ENCODE measurements at places on chromosomes 12 and 14.

DNA sequence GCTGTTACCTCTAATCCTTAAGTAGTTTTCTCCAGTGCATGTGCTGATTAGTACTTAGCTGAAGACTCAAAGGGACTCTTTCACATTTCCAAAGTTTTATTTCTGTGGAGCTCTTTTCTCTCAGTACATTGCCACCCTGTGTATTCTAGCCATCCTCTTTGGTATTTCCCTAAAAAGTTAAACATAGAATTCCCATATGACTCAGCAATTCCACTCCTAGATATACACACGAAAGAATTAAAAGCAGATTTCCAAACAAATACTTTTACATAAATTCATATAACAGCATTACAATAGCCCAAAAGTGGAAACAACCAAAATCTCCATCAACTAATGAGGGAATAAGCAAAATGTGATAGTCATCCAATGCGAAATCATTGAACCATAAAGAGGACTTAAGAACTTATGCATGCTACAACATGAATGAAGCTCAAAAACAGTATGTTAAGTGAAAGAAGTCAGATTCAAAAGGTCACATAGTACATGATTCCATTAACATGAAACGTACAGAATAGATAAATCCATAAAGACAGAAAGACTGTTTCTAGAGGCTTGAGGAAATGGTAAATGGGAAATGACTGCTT is 9.0 kb upstream of the NOVA1 start:
- no peak for DNase-seq

DNA sequence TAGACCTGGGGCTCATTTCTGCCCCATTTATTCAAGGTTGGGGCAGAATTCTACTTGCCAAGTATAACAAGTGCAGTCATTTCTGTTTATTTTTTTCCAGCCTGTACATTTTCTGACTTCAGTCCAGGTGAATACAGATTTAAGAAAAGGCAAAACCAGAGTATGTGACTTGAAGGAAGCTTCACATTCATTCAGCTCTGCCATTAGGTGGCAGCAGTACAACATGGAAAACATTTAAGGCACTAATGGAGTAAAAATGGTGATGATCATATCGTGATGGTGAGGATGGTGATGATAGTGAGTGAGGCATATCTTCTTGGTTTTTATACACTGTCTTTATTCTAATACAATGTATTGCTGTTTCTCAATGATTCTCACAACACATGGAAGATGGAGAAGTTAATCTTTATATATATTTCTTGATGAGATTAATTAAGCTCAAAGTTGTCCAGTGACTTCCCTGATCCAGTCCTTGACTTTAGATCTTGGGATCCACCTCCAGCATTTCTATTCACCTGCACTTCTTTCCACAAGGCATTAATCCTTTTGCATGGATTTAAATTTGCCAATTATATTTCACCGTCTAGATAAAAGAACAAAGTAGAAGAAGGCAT is 176.7 kb upstream of the SEL1L start:
- DNase-seq: no peak

DNA sequence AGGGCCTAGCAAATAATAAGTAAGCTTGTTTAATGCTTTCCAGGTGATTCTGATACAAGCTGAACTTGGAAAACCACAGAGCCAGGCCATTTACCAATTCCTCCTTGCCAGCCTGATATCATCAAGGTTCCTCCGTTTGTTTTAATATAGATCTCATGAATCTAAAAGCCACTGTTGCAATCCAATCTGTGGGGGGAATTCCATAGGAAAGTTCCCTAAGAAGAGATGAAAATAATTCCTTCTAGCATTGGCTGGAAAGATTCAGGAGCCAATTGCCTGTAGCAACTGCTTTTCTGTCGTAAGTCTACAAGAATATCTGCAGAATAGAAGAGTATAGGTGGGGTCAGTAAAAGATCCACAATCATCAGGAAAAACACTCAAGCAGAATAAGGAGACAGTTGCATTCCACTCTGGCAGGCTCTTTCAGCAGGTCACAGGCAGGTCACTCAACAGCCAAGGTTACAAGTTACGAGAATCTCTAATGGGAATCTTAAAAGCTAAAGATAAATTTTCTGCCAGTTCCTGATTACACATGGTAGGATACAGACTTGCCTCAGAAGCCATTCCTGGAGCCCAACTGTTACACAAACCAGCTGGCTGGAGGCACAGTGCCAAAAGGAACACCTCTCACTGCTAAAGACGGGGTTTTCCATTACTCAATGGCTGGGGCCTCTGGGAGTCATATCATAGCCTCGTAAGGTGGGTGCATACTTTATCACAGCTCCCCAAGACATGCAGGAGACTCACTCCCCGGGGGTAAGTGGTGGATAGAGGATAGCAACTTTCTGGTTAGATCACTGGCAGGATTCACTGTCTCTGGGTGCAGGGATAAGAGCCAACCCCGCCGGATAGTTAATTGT is 43.6 kb downstream of the FGD6 start:
- no peak for DNase-seq

DNA sequence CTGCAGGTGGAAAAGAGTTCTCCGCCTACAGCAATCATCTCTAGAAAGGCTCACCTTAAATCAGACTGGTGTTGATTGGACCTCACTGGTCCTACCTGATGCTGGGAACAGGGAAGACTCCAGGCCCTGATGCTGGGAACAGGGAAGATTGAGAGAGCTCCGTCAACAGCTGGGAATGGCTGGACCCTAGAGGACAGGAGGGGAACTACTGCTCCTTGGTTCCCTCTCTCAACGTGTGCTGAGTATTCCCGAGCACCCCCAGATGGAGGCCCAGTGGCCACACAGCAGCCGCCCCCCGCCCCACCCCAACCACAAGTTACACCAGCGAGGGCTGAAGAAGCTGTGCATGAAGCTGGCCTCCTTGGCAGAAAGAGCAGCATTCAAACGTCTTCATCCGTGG is 240.3 kb downstream of the SLC15A4 start:
- no peak for DNase-seq

- DNase-seq: no peak
Measured at GRCh38 chr12:81229759-81230158, 151.9 kb downstream of the ACSS3 start.

GRCh38 chr12:11147420-11147819 is 13.0 kb upstream of the TAS2R30 start:
- DNase-seq: no peak

DNA sequence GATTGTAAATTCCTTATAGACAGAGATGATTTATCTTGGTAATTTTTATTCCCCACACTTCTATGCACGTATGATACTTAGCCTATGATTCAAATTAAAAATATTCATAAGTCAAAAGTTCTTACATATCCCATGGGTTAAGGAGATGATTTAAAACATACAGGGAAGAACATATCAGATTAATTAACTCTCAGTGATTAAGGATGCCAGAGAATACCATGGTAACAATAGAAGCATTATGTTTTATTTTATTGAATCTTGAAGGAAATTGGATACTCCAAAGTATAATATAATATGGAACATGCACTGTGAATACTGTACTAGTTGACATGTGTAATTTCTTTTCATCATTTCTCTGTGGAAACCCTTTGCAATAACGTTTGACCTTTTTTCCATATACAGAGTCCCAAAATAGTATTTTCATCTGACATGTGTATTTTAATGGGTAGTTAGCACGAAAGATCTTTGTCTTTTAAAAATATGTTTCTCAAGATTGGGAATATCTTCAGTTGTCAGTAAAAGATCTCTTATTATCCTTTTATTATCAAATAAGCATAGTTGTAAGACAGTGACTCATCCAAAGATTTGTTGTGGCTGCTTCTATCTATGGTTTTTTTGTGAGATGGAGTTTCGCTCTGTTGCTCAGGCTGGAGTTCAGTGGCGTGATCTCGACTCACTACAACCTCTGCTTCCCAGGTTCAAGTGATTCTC is 166.7 kb downstream of the RAD51B start:
- DNase-seq: no peak

GRCh38 chr14:51879170-51879569 is 18.8 kb downstream of the GNG2 start:
- no peak for DNase-seq

GRCh38 chr12:89111964-89112363 is 240.3 kb downstream of the DUSP6 start:
- no peak for DNase-seq

DNA sequence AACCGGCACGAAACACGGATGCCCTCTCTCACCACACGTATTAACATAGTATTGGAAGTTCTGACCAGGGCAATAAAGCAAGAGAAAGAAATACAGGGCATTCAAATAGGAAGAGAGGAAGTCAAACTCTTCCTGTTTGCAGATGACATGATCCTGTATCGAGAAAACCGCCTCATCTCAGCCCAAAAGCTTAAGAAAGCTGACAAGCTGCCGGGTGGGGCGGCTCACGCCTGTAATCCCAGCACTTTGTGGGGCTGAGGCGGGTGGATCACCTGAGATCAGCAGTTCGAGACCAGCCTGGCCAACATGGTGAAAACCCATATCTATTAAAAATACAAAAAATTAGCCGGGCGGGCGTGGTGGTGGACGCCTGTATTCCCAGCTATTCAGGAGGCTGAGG is 17.7 kb downstream of the OR6S1 start:
- no peak for DNase-seq

DNA sequence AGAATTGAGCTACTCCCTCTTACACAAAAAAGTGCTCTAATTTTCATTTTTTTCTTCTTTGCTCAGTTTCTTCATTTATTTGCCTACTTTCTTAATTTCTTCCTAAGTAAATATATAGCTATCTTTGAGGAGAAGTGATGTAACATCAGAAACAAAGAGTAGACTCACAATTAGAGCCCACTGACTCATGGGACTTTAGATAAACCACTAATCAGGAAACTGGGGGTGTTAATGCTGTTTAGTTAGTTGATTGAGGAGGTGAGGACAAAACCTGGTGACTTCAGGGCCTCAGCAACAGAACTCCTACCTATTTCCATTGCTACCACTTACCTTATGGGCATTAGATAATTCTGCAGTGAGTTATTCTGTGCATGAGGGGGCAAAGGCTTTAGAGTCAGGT is 151.7 kb downstream of the MON2 start:
- DNase-seq: no peak

DNA sequence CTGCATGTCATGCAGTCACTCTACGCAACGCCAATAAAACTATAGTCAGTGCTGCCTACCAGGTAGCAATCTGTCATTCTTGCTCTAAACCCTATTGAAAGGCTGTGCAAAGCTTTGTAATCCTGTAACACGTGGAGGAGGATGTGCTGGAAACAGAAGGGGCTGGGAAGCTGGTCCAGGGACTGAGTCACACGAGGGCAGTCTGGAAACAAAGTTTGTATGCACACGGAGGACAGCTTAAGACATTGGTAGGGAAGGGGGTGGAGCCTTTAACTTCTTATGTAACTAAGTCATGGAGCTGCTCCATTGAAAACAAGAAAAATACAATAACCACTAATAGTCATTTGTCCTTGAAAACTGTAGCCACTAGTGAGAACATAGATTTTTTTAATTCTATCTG is 128.0 kb downstream of the BCAT1 start:
- DNase-seq: no peak

GRCh38 chr12:9925705-9926393 is 6.3 kb downstream of the CLEC2A start:
- DNase-seq: no peak

GRCh38 chr14:59664741-59665140 is 88.1 kb upstream of the CCDC175 start:
- no peak for DNase-seq

DNA sequence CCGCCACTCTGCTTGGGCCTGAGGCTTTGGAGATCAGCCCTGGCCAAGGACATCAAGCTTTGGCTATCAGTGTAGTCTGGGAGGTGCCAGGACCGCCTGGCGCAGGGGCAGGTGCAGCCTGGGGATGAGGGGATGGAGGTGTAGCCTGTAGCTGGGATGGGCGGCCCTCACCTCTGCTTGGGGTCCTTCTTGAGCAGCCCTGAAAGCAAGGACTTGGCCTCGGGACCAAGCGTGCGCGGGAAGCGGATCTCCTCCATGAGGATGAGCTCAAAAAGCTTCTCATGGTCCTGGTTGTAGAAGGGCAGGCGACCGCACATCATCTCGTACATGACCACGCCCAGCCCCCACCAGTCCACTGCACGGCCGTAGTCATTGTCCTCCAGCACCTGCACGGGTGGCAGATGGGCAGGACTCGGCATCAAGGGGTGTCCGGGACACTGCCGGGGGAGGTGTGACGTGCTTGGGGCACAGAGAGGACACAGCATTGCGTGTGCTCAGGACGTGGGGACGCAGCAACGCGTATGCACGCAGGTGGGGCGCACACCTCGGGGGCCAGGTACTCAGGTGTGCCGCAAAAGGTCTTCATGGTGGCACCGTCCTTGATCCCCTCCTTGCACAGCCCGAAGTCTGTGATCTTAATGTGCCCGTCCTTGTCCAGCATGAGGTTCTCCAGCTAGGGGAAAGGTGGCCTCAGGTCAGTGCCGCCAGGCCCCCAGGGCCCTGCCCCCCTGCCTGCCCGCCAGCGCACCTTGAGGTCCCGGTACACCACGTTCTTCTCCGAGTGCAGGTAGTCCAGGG is 20.0 kb downstream of the SIVA1 start:
- no peak for DNase-seq

DNA sequence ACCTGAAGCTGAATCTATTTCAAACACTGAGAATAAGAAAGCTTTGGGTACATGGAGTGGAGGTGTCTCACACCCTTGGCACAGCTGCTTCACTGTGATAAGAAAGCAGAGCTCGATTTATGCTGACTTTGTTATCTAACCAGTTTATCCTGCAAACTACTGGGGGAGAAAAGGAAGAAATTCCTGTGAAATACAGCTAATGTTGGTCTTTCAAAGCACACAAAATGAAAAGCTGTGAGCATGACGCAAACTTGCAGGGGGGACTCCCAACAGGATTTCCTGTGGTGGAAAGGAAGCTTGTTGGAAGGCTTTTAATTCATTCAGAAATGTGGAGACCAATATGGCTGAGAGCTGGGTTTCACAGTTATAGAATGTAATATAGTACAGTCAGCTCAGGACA is 53.4 kb downstream of the SRGAP1 start:
- no peak for DNase-seq

- DNase-seq: no peak
Measured at GRCh38 chr12:25529738-25530137, 23.3 kb downstream of the LMNTD1 start.

DNA sequence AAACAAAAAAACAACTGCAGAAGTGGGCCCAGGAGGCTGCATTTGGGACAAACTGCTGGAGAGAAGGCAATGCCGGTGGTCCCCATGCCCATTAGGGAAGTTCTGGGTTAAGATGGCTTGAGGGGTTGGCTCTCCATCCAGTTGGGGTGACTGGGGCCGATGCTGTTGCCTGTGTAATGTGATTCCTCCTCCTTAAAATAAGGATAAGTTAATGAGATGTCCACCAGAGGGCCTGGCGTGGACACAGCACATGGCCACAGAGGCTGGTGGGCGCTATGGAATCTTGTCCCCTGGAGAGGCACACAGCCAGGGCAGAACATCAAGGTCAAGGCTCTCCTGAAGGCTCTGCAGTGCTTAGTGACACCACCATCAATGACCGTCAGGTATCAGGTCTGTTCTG is 1.0 kb upstream of the TESC start:
- no peak for DNase-seq

GRCh38 chr12:96803969-96804368 is 103.1 kb upstream of the NEDD1 start:
- no peak for DNase-seq

Measured in activated effector memory CD4-positive, alpha-beta T cell treated with Interleukin-2 at 50 U/mL for 16 hours (primary cell).